Activated B cell treated with CpG ODN at 0.5 μM for 24 hours (primary cell): ENCODE measurements at places on chromosomes 7 and 10.

- DNase-seq: peak; percentile 89
Measured at GRCh38 chr10:87094373-87095235, at the start of the genes GLUD1 and SHLD2. TSS of gene GLUD1 (minus strand) at chr10:87094843. CDS start at chr10:87094769, 74 bp downstream. TSS of gene SHLD2 (plus strand) at chr10:87095206. CDS start at chr10:87151355, 56,149 bp downstream.

- DNase-seq: no peak
Measured at GRCh38 chr7:21579341-21580072, 36.7 kb downstream of the DNAH11 start.

- DNase-seq: no peak
Measured at GRCh38 chr10:11192304-11193000, 174.8 kb downstream of the CELF2 start.

GRCh38 chr7:114102996-114103395 lies 184.2 kb upstream of the PPP1R3A start:
- no peak for DNase-seq

- DNase-seq: no peak
Measured at GRCh38 chr7:78018641-78019446, 220.3 kb downstream of the PHTF2 start.

DNA sequence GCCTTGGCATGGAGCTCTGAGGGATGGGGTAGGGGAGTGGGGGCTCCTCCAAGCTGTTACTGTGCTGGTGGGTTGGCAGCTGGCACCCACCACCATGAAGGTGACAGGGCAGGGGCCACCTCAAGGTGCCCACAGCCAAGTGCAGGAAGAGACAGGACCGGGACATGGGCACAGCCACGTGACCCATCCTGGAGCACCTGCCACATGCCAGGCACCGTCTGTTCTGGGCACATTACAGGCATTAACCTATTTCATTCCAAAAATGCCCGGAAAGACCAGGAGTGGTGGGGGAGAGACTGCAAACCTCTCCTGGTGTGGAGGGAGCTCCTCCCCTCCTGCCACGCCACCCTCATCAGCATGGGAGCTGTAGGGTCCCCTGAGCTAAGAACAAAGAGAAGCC lies 56.7 kb downstream of the CAMK2B start:
- DNase-seq: no peak

GRCh38 chr7:114392686-114393085 lies 21.9 kb upstream of the FOXP2 start:
- DNase-seq: no peak

DNA sequence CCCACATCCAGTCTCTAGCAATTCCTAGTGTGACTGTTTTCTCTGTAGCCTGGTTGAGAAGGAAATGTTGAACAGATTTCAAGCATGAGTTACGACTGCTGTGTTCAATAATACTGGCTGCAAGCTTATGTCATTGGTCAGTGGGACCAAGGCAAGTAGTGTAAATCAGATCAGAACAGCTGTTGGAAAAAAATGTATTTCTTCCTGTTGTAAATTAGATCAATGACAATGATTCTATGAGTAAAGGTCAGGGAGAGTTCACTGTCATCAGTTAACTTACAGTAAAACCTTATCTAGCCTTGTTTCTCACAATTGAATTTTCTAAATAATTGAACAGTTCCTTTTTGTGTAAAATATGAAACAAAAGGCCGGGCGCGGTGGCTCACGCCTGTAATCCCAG lies 6.7 kb downstream of the OTUD1 start:
- no peak for DNase-seq

DNA sequence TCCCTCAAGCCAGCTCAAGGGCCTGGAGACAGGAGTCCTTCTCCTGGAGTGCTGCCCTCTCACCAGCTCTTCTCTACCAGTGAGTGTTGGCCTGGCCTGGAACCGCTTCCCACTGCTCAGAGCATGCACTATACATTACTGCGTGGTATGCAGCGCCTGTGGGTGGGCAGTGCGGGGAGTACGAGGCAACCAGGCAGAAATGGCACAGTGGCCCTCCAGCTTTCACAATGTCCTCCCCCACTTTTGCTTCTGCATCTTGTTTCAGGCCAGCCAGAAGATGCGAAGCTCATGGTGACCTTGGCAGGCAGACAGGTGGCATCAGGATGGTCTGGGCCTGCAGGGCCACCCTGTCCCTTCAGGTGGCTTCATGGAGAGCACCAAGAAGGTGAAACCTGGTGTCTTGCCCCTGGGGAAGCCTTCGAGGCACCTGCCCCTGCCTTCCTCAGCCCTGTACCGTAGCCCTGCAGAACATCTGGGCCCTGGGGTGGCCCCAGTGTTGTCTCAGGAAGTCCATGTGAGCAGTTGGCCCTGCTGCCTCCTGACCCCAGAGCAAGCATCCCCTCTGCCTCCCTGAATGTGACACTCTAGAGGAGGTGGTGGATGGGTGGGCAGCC lies 35.8 kb downstream of the RASGEF1A start:
- DNase-seq: no peak

DNA sequence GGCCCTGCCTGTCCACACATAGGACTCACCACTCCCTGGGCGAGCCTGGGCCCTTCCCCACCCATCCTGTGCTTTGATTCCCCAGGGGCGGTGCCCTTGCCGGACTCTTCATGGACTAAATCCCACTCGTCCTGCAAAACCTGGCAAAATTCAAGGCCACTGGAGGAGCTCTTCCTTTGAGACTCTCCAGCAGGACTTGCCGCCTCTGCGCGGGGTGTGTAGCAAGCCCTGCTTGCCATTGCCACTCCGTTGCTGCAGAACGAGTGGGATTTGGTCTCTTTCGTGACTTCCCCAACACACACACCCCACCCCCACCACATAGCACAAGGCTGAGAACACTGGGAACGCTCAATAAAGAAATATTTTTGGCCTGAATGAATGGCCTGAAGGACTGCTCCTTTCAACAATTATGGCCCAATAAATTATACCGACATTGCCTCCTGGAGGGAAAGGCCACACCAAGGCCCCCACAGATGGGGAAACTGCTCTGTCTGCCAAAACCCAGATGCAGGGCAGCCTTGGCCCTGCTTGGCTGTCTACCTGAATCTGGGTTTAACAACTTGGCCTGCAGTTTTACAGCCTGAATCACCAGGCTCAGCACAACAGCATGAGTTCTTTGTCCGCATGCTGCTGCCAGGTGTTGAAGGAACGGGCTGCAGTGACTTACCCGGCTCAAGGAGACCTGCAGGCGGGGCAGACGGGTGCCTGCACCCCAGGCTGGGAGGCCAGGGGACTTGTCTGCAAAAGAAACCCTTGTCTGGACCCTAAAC lies 72.8 kb upstream of the KAT6B start:
- no peak for DNase-seq

DNA sequence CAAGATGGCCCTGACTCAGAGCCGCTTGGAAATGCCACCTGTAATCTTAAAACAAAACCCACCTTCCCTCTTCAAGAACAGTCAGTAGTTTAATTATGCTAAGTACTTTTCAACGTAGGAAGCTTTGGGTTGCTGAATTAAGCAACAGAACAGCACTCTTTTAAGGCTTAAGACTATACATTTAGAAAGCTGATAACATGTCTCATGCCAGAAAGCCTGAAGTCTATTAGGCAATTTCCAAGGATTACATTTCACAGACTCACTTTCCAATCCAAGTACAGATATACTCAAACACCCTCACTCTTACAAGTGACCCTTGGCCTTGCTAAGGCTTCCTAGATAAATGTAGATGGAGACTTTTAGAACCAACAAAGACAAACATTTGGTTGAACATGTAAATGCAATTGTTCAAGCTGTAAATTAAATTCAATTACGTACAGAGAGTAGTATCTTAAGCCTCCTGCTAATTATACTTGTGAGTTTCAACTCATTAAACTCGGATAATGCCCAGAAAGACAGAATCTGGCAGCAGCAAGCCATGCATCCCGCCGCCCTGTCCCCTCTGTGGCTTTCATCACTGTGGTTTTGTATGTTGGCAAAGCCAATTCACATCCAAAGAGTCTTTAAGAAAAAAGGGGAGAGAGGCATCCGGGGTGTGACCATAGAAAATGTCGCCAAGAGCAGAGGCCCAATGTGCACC lies 283.1 kb upstream of the NRP1 start:
- no peak for DNase-seq

DNA sequence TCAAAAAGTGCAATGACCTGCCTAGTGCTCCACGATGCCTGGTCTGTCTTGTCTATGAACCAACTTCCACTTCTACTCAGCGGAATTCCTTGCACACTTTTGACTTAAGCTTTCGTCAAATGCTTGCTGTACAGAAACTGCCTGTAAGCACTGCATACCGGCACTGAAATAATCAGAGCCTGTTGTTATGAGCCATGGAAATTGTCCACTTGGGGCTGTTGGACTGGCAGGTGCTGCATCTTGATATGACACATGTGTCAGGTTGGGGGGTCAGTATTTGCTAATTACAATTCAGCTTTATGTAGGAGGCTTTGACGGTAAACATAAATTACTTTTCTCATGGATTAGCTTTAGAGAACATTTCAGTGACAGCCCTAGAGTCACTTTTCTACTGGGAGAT lies 32.0 kb upstream of the KLF6 start:
- no peak for DNase-seq
